ENCODE measurements at places on chromosomes 4 and X. TPM values are rescaled to one million over a fixed set of nuclear protein-coding genes. Genes with fewer than 3 reads are reported as not detected.

The GPR82 gene
- total RNA-seq: not detected

The P2RY4 gene
- total RNA-seq: not detected

The VCX gene
- not detected for total RNA-seq

The DRD5 gene
- not detected for total RNA-seq

The SLITRK2 gene
- total RNA-seq: not detected

The PHEX gene
- 0.34 TPM for total RNA-seq

The USP17L17 gene
- total RNA-seq: not detected

The RTL9 gene
- 0.05 TPM for total RNA-seq

The CLDN34 gene
- total RNA-seq: not detected

The IL3RA gene
- total RNA-seq: 0.16 TPM
